ENCODE measurements at places on chromosomes 4 and X.

DNA sequence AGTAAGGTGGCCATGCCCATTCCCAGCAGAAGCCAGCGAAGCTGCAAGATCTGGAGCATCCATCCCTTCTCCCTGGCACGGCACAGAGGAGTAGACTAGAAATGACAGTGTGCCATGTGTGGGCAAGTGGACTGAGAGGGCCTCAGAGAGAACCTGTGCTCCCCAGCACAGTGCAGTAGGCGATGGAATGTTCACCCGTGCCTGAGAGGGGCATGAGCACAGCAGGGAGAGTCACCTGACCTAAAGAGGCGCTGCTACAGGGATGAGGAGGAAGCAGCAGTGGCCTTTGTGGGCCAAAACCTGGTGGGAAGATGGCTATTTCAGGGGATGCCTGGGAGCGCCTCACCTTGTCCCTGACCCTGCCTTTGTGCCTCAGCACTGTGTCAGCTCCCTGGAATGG lies 8.0 kb upstream of the CDKN2AIP start:
- no peak for DNase-seq

DNA sequence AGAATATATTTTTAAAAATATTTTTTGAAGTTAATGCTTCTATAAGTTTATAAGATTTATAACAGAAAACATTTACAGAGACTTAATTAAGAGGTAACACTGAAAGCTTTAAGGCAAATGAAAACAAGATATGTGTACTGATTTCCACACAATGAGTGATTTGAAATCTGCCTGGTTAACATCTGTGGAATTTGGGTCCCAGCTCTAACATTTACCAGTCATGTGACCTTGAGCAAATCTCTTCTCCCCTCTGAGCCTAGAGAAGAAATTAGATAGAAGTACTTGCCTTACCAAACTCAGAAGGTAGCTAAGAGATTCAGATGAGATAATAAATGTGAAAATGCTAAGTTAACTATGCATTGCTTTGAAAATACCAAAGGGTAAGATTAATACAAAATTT lies 458.8 kb upstream of the LCORL start:
- no peak for DNase-seq

- DNase-seq, result no peak
These were observed 125.3 kb upstream of the MAOA start for GRCh38 chrX:43530837-43531236.

GRCh38 chr4:85084371-85085094 lies 118.0 kb upstream of the WDFY3 start:
- DNase-seq, result no peak

DNA sequence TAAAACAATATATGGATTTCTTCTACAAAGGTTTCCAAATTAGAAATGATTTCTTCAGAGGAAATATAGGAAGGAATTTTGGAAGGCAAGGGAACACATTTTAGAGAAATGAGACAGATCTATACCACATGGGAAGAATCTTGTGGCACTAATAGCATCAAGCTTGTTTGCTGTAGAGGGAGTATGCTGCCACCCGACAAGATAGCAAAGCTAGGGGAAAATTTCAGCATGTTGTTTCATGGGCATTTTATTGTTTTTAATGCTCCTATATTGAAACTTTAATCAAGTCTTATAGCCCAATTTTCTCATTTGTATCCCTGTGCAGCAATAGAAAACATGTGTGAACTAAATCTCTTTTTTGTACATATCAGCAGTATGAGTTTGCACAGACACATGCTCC lies 551.7 kb upstream of the INTU start:
- no peak for DNase-seq

DNA sequence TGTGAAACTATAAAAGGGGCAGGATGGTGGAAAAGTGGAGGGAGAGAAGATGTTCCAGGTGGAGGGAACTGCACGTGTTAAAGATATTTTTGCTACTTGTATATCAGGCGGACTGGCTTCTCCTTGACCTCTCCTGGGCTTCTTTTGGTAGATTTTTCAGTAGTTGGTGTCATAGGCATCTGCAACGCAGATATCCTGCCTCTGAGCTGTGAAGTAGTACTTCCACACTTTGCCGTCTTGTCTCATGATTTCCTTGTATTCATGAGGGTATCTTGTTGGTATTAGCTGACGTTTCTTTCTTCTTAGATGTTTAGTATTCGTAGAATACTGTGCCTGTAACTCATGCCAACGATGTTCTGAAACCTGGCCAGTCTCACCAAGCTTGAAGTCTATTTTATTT lies 81.0 kb downstream of the WWC2 start:
- no peak for DNase-seq

- peak; percentile 66 for DNase-seq
These were observed 1.8 kb downstream of the MAML3 start for GRCh38 chr4:140152013-140152703.

DNA sequence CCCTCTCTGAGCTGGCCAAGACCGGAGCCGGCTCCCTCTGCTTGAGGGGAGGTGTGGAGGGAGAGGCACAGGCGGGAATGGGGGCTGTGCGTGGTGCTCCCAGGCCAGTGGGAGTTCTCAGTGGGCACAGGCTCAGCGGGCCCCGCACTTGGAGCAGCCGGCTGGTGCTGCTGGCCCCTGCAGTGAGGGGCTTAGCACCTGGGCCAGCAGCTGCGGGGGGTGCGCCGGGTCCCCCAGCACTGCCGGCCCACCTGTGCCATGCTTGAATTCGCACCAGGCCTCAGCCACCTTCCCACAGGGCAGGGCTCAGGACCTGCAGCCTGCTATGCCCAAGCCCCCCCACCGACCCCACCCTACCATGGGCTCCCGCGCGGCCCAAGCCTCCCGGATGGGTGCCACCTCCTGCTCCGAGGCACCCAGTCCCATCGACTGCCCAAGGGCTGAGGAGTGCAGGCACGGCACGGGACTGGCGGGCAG lies 602.5 kb downstream of the KCTD8 start:
- DNase-seq, result no peak

DNA sequence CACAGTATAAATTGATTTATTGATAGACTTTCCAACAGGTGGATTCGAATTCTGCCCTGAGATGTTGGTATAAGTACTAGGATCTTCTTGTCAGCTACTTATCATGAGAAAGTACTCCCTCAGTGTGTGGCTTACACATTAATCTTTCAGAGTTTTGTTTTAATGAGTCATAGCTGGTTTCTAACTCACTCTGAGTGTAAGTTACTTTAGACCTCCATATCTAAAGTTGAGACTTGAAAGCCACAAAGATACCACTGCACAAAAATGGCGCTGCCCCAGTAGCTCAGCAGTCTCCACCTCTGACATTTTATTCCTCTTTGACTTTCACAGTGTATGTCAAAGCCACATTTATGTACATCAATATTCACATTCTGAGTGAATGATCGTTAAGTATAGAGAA lies 318.5 kb downstream of the ARAP2 start:
- DNase-seq, result no peak

DNA sequence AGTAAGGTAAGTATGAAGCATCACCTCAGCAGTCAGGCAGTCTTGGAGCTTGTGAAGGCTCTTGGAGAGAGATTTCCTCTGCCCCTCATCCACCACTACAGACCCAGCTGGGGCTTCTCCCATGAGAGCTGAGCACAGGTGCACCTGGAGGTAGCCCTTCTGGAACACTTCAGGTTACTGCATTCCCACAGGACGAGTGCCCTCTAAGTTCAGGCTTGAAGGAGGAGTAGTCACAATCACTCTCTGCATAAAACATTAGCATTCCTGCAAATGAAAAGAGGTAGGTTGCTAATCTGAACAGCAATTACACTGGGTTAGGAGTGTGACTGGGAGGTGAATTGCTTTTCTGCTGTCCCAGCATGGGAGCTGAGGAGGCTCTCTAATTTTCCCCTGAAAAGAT lies 308.8 kb downstream of the TEX13C start:
- DNase-seq, result no peak

- no peak for DNase-seq
These were observed 3.7 kb downstream of the C4orf54 start for GRCh38 chr4:99653916-99654315.

GRCh38 chr4:53962516-53963225 lies 101.7 kb downstream of the CHIC2 start:
- no peak for DNase-seq

DNA sequence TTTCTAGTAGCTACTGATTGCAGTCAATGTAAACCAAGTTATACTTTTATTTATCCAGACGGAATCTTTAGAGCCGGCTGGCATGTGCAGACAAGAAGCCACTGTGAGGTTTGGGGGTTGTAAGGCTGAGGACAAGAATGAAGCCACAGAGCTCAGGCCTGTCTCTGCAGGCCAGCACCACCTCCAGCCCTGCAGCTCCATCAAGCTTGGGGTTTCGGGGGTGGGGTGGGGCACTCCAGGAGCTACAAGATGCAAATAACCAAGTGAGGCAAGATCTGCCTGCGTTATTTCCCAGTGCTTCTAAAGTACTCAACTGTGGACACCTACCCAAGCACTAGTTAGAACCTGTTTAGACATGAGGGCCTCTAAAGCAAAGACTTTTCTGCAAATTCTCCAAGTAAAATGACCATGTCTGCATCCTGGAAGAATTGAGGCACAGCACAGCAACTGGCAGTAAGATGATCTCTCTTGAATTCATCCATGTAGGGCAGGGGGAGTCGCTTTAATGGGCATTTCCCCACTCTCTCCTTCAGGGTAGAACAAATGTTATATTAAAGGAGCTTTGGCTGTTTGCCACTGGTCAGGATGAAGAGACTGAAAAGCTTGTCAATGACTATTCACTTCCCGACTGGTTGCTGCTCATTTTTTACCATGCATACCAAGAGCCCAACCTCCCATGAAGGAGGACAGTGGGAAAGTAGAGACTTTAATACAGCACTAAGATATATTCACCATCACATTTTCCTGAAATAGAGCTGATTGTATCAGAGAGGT lies 222.5 kb downstream of the MGST2 start:
- no peak for DNase-seq

DNA sequence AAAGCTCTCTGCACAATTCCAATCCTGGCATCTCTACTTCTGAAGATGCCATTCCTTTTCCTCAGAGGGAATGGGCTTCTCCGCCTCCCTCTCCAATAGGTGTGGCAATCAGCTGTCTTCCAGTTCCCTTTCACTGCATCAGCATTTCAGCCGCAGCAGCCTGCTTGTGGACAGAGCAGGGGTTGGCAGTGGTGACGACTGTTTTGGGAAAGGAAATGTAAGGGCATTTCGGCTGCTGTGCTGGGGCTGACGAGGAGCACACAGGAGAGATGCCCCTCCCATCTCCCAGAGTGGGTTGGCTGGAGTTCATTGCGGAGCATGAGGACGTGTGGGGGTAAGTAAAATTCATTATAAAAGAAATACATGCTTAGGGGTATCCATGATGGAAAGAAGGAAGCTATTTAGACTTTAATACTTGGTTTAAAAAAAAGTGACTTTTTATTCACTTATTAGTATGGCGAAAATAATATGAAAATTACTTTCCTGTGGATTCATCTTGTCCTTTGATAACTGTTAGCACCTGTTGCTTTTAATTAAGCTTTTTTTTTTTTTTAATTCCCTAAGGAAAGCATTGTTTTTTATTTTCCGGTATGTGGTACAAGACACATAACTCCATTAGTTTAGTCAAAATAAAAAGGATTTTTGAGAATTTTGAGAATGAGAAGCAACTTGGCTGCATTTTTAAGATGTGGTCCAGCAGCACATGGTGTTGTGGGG lies at the start of gene LIMCH1:
Gene LIMCH1 (plus strand): TSS at position 141 of the 717 bp plus-strand sequence. CDS start 67,839 bp downstream, outside the sequence.
- no peak for DNase-seq

DNA sequence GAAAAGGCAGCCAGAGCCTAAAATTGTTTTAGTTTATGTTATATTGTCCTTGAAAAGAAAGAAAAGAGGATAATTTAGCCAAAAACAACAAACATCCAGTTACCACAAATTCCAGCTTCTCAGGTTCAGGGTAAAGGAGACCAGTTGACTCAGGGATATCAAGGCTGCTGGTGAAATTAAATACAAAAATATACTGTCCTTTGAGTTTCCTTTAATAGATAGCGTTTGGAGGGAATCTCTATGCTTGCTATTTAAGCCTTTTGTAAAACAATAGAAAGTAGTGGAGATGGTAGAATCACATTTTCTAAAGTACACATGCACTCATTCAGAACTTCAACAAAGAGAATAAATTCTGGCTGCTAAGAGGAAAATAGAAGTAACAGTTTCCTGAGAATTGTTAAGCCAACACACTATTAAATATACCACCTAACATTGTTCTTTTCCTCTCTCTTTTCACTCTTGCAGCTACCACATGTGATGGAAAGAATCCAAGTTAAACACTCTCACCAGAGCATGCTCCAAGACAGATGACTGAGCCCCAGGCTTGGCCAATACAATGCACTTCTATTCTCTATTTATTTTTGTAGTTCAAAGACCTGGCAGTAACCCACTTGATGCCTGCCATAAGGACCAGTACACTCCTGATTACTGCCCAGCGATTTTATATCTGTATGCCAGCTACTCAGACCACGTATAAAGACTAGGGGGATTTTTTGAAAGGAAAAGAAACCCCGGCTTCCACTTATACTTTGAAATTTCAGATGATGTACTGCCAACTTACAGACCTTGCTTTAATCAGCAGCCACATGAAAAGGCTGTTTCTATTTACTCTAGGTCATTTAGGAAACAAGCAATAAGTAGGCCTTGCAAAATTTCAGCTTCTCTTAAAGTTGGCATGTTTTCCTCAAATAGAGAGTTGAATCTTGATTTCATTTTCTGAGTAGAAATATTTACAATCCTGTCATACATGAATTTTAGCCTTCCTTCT lies 756.9 kb downstream of the FAT4 start:
- DNase-seq, result no peak

- no peak for DNase-seq
These were observed 71.0 kb upstream of the DHX15 start for GRCh38 chr4:24655326-24655725.

- no peak for DNase-seq
These were observed 82.2 kb downstream of the DCLK2 start for GRCh38 chr4:150160473-150160872.

DNA sequence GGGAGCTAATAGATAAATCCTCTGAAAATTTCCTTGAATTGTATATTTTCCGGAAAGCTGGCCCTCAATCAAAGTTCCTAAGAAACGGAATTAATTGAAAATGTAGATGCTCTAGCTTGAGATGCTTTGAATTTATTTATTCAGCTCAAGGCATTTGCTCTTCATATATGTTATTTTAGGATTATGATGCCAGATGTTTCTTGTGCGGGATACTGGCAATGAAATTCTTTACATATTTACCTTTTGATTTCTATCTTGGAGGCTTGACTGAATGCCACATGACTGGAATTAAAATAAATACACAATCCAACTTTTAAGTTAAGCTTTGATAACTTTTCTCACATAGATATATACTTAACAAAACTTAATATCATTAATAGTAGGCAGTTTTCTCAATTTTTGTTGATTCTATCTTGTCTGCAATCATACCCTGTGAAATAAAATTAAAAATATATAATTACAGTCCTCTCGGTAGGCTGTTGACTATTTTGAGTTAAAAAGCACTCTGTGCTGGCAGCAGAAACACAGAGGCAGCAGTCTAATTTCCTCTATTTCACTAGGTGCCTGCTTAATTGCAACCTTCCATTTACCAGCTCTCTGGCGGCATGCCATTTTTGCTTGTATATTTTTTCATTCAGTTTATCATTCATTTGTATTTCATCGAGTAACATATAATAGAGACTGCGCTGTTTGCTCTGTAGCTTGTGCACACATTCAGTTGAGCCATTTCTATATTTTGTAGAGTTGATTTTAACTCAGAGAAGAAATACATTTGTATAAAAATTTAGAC lies 991.5 kb downstream of the ADGRL3 start:
- DNase-seq, result no peak
